ENCODE measurements at places on chromosomes 5 and 9.

- no peak for DNase-seq
These were observed 19.9 kb downstream of the SLC44A1 start for GRCh38 chr9:105264380-105264779.

DNA sequence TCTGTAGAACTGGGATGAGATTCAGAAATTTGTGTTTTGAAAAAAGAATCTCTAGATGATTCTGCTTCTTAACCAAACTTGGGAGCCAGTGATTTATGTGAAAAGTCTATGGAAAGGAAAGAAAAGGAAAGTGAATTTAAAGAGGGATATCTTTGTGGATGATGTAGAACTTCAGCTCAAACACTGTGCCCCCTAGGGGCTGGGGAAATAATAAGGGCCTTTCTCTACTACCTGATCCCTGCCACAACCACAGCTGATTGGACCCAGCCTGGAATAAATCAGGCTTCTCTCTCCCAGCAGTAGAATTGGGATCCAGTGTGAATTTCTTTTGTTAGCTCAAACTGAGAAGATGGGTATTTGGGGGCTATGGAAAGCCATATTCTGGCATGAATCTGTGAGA, 155.0 kb downstream of the PRELID2 start:
- no peak for DNase-seq

GRCh38 chr9:127013597-127013996, 99.0 kb downstream of the RALGPS1 start:
- DNase-seq: no peak

DNA sequence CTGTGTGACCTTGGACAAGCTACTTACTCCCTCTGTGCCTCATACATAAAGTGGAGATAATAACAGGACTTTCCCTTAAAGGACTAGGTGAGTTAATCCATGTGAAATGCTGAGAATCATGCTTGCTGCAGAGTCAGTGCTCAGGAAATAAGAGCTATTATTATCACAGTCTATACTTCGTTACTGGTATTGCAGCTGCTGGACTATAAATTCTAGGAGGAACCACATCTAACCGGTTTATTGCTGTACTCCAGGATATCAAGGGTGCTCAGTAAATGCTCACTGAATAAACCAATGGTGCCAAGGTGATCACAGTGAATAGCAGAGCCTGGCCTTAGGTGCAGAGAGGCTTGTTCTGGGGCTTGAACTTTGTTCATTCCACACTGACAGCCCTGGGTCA, 69.3 kb downstream of the HSPA4 start:
- no peak for DNase-seq

DNA sequence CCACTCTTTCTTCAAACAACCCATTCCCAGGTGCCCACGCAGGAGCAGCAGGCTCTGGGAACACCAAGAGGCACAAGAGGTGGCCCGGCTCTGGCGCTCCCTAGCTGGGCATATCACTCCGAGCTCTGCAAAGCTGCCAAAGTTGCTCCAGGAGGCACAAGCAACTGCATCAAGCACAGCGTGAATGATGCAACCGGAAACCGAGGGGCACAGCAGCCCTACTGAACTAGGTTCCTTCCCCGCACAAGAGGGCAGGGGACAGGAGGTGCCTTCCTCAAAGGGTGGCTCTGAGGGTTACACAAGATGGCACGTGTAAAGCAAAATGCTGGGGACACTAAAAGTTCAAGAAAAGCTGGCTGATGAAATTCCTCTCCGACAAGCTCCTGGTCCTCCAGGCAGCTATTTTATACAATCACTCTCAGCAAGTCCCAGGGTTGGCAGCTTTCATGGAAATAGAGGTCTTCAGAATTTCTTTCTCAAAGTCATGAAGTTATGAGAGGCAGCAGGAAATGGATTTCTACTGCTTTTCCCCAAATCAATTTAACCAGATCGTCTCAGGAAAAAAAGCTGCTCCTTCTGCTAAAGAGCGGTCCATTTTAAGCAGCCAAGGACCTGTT, 22.9 kb downstream of the PSMB7 start:
- DNase-seq: no peak

- DNase-seq: no peak
These were observed 294.3 kb downstream of the FBXL7 start for GRCh38 chr5:15794052-15794985.

DNA sequence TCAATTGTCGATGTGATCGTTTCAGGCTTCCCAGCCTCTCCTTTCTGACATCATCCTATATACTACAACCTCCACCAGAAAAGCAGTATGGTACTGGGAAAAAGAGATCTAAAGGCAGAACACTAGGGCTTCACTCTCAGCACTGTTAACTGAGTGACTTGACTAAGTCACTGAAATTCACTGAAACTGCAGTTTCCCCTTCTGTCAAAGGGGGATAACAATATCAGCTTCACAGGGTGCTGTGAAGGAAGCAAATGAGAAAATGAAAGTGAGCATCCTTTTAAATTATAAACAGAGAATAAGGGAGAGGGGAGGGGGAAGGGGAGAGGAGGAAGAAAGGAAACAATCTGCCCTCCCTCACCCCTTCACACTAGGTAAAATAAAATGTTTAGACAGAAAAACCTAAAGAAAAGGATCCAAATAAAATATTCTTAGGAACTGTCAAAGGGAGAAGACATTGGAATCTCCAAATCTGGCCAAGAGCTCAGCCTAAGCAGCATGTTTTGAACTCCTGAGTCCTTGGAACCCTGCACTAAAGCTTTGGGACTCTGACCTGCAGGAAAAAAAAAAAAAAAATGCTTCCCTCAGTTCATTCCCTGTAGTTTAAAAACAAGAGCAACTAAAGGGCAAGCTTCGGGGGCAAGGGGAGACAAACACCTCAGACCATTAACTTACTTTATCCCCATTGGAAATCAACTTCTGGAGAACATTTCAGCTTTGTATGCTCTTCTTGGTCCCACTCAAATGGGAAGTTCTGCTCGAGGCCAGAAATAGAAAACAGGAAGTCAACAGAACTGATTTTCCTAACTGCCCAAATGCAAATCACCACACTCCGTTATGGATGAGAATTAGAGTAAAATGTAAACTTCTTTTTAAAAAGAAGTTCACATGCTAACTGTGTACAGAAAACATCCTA, 178.3 kb downstream of the DEPDC1B start:
- DNase-seq: no peak

- no peak for DNase-seq
These were observed 141.6 kb downstream of the GHR start for GRCh38 chr5:42564689-42565356.

DNA sequence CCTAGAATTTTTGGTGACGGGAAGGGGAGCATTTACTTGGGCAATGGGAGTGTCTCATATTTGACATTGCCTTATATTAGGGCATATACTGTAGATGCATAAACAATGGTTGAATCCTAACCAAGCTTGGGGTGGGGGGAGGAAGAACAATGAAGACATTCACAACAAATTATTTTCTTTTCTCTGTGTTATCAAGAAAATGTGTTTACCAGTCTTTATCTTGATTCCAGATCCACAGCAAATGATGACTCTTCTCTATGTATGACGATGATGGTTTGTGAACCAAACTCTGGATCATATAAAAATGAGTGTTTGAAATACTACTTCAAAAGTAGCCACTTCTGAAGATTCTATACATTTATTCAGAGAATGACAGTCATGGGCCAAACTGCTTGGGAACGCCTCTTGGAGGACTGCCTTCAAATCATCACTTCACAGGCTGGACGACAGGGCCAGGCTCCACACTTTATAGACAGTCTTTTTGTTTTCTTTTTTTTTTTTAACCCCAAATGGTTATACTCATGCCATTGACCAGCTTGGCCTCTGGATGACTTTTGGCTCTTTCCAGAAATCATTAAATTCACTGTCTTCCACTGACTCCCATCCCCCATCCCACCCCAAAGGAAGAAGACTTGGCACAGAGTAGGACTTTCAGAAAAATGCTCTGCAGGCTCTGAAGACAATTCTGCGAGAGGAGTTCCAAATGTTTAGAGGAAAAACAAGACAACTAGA, 123.8 kb upstream of the LIFR start:
- peak; percentile 98 for DNase-seq

GRCh38 chr9:91481972-91482371, 58.3 kb upstream of the NFIL3 start:
- DNase-seq: no peak

GRCh38 chr5:138752341-138752950, 779 bp upstream of the CTNNA1 start:
- peak; percentile 35 for DNase-seq

DNA sequence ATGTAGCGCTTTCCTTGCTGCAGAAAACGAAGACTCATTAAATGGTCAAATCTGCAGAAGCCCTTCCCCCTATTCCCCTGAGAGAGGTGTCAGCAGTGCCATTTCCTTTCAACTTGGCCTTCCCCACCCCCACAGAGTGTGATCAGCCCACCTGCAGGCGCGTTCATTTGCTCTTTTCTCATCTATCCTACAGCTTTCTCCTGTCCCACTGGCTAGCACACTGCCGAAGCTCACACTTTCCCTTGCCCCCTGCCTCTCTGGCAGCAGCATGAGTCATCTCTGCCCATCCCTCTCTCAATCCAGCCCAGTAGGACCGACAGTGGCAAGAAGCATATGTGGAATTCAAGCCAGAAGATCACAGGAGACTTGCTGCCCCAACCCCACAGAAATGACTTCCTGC, 213.8 kb downstream of the FAM114A2 start:
- DNase-seq: no peak

DNA sequence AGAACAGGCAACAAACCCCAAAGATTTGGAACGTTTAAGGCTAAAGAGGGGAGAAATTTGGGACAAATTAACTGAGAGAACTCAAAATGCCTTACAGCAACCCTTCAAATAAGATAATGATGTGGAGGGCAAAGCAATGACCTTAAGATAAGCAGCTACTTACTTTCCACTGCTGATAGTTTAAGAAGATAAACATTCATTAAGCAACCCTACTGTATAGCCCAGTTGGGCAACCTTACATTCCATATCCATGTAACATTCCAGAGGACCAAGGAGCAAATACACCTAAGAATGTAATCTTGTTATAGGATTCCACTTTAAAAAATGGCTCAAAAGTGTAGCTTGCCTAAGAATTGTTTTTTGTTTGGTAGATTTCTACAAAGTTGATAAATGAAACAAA, 14.8 kb downstream of the ETF1 start:
- peak; percentile 65 for DNase-seq

- DNase-seq: no peak
These were observed 569.8 kb upstream of the ADAMTS16 start for GRCh38 chr5:4570047-4570995.

DNA sequence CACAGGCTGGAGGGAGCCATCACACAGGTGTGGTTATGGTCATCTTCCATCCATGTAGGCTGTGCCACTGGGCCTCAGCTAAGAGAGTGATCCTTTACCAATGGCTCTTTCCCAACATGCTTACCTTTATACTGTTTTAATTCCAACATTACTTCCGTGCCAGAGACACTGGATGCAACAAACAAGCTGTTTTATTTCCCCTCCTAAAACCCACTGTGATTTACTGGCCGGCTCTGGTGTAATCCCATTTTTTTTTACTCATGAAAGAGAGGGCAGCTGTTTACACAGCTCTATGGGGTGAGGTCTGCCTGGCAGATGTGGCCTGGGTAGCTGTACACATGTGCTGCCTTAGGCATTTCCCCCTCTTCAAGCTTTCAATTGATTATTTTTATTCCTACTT, 58.5 kb downstream of the MACROH2A1 start:
- no peak for DNase-seq

DNA sequence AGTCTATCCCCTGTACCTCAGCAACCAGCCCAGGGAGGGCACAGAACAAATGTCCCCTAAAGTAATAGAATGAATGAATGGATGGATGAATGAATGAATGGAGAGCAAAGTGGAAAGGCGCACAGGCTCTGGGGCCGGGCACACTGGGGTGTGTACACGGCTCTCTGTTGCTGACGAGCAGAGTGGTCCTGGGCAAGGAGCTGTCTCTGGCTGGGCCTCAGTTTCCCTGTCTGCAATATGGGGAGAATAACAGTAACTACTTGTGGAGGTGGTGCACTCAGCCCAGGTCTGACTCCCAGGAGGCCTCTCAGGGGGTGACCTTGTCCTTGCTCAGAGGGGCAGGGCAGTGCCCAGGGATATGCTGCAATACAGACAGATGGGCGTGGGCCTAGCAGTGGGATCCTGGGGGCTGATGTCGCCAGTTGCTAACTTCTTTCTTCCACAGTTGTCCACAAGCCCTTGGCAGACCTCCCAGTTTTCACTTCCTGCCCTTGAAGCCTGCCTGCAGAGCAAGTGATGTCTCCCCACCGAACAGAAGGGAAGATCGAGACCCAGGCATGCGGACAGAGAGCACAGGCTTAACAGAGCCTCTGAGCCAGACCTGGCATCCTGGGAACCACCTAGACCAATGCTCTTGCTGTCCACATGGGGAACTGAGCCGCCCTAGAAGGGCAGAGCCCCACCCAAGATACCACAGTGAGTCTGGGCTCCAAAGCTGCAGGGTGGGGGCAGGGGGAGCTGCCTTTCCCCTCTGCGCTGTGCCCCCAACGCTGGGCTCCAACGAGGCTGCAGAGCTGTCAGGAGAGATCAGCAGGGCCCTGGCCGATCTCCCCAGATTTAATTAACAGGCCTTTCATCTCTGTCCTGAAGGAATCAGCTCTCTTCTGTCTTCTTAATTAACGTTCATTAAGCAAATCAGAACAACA, 13.6 kb upstream of the LAMC3 start:
- peak; percentile 66 for DNase-seq

DNA sequence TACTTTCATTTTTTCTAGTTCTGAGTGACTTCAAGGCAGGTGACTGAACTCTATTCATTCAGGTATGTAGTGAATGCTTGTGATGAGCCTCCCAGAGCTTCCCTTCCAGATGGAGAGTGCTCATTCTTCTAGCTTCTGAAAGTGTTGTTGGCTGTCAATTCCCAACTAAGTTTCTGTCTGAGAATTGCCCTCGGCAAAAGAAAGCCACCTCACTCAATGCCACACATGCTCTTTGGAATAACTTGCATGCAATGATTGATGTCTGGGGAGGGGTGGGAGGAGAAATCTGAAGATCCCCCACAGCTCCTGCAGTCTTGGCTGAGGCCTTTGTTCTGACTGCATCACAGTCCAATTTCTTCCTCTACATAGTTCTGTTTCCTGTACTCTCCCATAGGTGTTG, 123.1 kb upstream of the C6 start:
- no peak for DNase-seq

- DNase-seq: no peak
These were observed 159.8 kb downstream of the ZSWIM6 start for GRCh38 chr5:61491861-61492260.

- DNase-seq: no peak
These were observed 46.2 kb upstream of the IQGAP2 start for GRCh38 chr5:76356887-76357286.

DNA sequence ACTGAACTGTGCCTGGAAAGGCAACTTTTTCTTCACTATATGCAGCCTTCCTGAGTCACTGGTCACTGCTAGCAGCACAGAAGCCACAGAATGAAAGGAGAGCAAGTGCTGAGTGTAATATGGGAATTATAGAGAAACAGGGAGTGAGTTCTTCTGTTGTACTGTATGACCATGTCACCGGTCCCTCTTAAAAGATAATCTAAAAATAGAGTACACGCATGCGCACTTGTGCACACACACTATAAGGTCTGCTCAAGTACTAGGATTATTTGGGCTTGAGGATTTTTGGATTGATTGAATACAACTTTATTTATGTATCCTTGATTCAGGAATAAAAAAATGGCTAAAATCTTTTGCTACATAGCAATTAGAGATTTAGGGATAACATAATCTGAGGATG, 571.9 kb downstream of the PDE4D start:
- DNase-seq: no peak

GRCh38 chr9:135379540-135380267, 99.9 kb upstream of the PPP1R26 start:
- DNase-seq: no peak

- no peak for DNase-seq
These were observed 151.1 kb upstream of the APC start for GRCh38 chr5:112586596-112587062.

All from lung (tissue), 17 donors.